Stimulated activated naive B cell treated with anti-CD40 and anti-IgM and Interleukin-4, amounts not matched to agents 10 μg/mL and 1 μg/mL and 100 μg/mL, for 72 hours (primary cell): ENCODE measurements at places on chromosomes 7 and 10.

GRCh38 chr7:117072620-117073118 lies 119.4 kb downstream of the ST7 start:
- DNase-seq: no peak
- H3K36me3 ChIP-seq: peaks cover 2% of the 10 kb centered on the region
- peak overlapping the region; percentile 11 for H3K4me3 ChIP-seq
- no peak overlapping the region for H3K27ac ChIP-seq
- H3K4me1 ChIP-seq: peaks cover 3% of the 10 kb centered on the region

GRCh38 chr10:48623607-48624132 lies 18.8 kb upstream of the ARHGAP22 start:
- no peak overlapping the region for H3K4me3 ChIP-seq
- peaks cover 20% of the 10 kb centered on the region for H3K27me3 ChIP-seq
- DNase-seq: no peak
- H3K36me3 ChIP-seq: no peaks in the 10 kb centered on the region
- no peak overlapping the region for H3K27ac ChIP-seq

- no peak overlapping the region for H3K27ac ChIP-seq
- H3K27me3 ChIP-seq: no peaks in the 10 kb centered on the region
- DNase-seq: no peak
- H3K4me1 ChIP-seq: no peaks in the 10 kb centered on the region
- peaks cover 41% of the 10 kb centered on the region for H3K36me3 ChIP-seq
These were observed 118.5 kb downstream of the CYTH3 start for GRCh38 chr7:6153646-6154541.

DNA sequence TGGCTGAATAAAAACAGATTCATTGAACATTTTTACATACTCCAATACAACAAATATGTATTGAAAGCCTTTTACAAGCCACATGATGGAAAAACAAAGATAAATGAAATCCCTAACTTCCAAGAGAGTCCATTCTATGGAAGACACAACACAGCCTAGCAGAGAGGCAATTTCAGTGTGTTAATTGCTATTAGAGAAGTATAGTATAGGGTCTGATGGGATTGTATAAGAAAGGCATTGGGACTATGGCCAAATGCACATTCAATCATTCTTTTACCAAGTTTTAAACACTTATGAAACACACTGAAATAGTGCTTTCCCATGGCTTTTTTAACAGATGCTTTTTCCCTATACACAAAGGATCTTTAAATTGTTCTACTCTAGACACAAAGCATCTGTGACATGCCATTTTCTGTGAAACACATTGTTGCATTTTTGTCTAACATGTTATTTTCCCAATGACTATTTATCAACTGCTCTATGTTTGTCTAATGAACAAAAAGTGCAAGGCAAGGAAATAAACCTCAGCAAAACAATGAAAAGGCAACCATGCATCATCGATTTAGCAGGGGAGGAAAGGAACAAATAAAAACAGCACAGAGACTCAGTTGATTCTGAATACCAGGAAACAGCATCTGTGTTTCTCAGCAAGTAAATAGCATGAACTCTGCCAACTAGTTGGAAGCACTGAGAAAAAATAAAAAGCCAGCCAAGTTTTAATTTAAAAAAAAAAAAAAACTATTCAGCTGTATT lies 42.4 kb upstream of the PHYHIPL start:
- no peak for DNase-seq
- no peaks in the 10 kb centered on the region for H3K27me3 ChIP-seq
- H3K36me3 ChIP-seq: no peaks in the 10 kb centered on the region
- no peaks in the 10 kb centered on the region for H3K4me1 ChIP-seq
- no peak overlapping the region for H3K27ac ChIP-seq
